ENCODE measurements at places on chromosomes 11 and 22.

DNA sequence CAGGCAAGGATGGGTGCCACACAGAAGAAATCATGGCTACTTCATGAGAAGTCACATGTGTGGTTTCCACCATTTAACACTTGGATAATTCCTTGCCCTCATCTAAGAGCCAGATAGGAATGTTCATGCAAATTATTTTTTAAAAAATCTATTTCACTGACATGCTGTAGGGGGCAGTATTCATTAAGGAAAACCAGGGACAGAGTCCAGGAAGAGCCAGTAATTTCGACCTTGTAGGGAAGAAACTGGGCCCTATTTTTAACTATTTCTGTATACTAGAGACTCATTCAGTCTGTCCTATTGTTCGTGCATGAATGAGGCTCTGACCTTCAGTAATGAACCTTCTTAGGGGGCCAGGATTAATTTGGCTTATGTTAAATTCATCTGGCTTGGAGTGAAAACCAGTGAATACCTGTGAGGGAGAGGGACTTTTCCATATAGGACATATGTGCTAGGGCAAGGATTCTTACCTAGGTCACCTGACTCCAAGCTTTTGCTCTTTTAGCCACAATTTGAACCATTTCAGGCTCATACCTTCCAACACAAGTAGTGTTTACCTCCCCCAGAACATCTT lies 192.7 kb downstream of the NAV2 start:
- no peak for DNase-seq

DNA sequence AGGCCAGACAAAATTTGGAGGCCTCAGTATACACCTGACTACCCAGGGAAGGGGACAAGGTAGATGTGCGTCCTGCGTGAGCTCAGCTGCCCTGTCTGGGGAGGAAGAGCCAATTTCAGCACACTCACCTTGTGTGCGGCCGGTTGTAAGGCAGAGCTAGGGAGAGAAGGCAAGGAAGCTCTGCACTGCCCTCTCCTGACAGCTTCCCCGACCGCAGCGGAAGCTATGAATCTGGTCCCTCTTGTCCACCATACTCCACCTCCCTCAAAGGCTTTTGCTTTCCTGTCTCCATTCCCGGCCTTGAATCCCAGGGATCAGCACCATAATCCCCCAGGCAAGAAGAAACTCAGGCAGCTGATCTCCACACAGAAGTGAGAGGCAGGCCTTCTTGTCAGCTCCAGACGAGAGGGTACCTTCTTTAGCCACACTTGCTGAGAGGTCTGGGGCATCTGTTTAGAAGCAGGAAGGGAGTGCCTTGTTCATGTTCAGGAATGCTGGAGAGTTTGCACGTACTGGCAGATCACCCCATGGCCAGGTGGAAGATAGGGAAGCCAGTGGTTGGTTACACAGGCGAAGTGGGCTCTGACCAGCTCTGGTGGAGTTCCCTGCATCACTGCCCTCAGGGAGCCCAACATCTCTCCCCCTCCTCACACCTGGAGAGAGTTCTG lies 62.5 kb downstream of the FEZ1 start:
- DNase-seq, result peak; percentile 49

DNA sequence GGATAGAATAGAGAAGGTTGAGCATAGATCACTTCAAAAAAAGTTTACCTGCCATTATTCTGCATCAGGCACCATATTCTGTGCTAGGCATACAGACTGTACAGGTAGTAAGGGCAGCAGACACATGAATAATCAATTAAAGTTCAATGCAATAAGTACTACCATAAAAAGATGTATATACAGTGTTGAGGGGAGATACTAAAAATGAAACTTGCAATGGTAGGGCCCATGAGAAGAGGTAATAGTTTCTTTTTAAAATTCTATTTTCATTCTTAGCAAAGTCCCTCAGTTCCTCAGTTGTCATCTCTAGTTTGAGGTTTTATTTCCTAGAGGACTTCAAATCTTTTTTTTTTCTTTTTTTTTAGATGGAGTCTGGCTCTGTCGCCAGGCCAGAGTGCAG lies 819.9 kb downstream of the FAM181B start:
- no peak for DNase-seq

DNA sequence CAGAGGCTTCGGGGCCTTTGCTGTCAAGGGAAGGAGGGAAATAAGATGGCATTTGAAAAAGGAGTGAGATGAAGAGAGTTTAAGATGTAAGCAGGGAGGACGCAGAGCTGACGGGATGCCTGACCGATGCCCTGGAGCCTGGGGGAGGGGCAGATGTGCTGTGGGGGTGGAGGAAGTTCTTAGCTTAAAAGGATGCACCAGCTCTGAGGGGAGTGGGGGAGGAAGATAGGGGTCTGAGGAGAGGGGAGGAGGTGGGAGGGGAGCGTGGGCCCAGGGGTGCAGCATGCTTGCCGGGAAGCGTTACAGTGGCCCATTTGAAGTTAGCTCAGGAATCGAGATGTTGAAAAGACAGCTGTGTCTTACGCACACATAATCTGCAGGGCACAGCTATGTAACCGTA lies 56.3 kb downstream of the RPS6KA4 start:
- no peak for DNase-seq

DNA sequence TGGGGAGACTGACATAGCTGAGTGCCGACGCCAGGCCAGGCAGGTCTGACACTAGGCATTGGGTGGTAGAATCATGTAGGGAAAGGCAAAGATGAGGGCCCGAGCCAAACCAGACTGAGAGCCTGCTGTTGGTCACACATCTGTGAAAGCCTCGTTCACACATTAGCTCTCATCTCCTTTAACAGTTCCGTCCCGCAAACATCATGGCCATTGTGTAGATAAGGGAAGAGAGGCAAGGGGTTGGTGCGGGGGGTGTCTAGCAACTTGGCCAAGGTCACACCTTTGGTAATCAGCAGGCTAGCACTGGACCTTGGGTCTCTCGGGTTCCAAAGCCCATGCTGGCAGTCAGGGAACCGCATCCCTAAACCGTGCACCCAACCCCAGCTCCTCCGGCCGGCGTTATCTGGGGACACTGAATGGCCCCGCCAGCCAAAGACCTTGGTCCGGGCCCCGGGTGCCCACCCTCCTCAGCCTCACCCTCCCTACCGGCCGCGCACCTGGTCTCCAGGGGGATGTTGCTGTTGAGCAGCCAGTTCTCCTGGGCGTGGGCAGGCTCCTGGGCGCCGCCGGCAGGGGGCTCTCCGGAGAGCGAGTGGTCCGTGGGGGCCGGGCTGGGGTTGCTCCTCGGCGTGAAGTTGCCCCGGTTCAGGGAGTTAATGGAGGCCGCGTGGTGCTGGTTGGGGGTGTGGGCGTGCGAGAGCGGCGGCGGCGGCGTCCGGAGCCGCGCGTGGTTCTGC lies 328.3 kb upstream of the NARS2 start:
- no peak for DNase-seq

DNA sequence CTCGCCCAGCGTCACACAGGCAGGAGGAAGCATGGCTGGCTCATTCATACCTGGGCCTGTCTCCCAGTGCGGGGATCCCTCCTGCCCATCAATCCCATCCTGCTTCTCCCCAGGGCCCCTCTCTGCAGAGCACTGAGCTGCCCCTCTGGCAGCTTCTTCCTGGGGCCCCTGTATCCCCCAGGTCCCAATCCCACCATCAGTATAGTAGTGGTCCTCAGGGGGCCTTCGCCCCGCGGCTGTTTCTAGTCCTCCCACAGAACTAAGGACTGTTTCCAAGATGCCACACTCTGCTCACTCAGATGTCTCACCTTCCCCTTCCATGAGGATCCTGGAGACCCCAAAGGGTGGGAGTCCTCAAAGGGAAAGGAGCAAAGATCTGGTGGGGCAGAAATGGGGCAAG lies 97.6 kb downstream of the PDE2A start:
- DNase-seq, result no peak

GRCh38 chr11:76824980-76825725 lies 35.6 kb upstream of the ACER3 start:
- no peak for DNase-seq

Data from nucleus accumbens (tissue), 56 donors.